ENCODE measurements at places on chromosomes 13 and 19.

DNA sequence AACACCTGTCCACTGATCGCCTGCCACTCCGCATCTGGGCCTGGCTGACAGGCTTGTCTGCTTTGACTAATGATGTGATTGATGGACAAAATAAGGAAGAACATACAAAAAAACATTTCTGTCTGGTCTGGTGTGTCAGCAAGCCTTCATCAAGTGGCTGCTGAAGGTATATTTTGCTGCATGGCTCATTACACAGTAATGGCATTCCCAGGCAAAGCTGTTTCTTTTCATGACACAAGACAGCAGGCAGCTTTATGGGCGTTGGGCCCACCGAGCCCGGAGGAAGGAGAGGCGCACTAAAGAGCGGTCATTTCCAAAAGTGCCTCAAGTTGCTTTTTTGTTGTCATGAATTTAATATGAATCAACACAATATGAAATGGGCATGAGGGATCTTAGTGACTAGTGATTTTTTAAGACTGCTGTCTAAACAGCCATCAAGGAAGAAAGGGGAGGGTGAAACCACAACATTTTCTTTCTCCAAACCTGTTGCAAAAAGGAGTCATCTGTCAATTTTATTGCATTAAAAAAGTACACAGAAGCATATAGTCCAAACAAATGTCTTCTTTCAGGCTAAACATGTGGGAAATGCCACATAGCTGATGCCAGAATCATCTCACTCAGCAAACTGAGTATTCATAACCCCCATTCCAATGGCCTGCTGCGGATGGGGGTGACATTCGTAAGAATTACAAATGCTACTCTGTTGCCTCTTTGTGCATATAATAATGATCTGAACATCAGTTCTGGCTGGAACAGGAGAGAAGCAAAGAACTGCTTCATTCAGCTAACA lies 476.6 kb downstream of the ZNF536 start:
- no peak for DNase-seq

DNA sequence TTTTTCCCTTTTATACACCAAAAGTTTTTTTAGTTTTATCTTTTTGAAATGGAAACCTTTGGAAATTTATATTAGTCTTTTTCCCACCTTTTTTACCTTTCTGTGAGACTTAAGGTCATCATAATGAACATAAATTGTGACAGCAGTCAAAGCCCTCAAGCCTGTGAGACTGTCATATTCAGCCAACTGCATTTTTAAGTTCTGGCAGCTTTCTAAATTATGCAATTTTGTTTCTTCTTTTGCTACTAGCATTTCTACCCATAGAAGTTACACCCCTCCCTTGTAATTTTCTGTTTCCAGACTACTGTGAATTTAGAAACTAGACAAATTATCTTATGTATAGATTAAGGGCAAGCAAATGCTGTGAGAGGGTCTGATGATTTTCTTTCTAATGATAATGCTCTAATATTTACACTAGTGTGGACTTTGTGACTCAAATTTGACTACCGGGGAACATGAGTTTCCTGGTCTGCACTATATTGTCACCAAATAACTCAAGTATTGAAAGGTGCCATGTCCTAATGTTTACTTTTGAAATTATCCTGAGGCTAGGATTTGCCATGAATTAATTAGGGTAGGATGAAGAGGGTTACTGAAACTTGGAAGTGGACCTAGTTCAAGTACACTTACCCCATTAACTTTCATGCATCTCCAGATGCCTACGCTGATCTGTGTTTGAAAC lies 43.7 kb downstream of the FRY start:
- DNase-seq, result no peak

DNA sequence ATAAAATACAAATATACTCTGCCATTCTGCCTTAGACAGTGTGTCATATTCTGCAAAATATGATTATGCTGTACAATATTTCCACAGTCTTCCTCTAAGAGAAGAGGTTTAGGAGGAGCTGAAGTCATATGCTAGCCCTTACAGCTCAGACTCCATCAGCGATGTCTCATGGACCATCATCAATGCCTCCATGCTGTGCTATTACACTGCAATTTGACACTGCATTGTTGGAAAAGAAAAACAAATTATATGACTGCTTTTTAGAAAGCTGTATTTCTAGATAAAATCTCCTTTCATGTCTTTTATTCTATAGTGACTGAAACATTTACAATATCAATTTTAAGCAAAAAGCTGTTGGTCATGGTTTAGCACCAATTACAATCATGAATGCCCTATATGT lies 1089.4 kb upstream of the MIR17HG start:
- no peak for DNase-seq

DNA sequence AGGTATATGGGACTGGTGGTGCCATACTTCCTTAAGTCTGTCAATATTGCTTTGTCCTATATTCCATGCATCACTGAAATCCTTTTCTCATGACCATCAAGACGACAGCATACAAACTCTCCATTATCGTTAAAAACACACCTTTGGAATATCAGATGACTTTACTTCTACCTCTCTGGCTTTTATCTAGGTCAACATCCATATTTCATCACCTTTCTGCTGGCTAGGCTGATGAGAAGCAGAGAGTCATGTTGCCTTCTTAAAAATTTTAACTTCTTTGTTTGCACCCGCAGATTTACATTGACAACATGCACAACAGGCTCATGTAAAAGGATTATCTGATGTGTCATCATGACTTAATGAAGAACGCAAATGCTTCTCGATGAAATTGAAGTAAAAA lies 771.4 kb downstream of the OLFM4 start:
- DNase-seq, result no peak

DNA sequence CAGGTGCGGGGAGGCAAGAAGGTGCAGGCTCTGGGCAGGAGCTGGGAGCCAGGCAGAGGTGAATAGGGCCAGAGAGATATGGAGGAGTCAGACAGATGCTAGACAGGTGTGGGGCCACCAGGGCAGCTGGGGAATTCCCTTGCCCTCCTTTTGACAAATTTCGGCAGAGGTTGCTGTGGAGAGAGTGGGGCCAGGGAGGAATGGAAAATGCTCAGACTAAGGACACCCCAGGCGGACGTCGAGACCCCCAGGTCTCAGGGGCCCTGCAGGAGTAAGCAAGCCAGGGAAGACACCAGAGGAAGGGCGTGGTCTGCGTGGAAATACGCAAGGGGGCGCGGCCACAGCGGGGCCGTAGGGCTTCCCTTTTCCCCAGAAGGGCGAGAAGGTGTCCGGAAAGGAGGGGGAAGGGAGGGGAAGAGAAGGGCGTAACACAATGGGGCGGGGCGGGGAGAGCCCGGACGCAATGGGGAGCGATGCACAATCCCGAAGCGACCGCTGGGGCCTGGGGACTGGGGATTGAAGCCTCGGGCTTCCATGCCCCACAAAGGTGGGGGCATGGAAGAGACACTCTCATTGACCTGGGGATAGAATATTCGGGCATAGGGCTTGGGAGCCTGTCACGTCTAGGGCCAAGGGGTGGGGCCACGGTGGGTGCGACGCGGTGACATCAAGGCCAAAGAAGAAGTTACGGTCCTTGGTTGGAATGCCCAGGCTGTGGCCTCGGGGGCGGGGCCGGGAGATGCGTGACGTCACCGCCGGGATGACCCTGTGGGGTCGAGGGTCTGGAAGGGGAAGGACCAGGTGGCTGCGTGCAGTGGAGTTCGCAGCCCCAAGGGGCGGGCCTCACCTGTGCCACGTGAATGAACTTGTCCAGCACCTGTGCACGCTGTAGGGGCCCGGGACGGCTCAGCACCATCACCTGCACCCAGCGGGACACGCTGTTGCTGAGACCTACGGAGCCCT lies 8.2 kb downstream of the RASGRP4 start:
- peak; percentile 74 for DNase-seq

- no peak for DNase-seq
Observed at GRCh38 chr19:55650602-55651230, 2.7 kb downstream of the CCDC106 start.

- no peak for DNase-seq
Observed at GRCh38 chr13:62583466-62583865, 1167.8 kb upstream of the PCDH20 start.

- DNase-seq, result no peak
Observed at GRCh38 chr13:114004420-114005205, 30.7 kb upstream of the C13orf46 start.

DNA sequence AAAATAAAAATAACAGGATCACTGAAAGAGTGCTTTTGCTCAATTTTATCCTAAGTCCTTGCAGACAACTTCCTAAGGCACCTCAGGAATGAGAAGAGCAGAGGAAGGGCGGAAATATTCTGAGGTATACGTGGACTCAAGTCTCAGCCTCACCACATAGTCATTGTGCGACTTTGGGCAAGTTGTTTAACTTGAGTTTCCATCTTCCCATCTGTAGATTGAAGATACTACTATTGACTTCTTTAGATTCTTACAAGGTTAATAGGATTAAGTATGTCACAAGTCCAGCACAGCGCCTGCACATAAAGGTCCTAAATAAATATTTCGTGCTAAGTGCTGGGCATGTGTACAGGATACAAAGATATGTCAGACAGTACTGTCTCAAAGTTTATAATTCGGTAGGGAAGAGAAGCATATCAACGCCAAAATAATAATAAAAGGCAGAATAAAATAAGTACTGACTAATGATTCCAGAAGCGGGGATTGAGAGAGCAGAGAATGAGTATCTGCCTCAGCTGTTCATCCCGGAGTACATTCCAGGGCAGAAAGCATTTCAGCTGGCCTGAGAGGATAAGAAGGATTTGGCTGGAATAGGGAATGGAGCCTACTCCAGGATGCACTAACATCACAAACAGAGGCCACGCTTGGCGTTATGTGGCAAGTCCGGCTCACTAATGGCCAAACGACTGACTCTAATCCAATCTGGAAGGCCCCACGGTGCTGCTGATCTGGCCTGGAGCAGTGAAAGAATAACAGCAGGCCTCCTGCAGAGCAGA lies 139.7 kb downstream of the FLT1 start:
- no peak for DNase-seq

DNA sequence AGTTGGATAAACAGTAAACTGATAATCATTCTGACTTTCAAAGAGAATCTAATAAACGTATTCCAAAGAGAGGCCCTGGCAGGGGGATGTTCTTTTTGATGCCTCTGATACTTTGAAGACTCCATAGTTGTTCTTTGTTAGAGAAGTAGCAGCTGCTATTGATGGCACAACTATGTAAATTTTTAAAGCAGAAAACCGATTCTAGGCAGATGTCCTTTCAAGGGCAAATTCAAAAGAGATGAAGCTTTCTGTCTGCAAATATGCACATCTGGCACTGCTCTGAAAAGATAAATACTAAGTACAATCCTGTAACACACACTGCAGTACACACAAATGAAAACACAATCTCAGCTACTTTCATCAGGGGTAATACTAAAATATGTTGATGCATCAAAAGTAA lies 250.1 kb downstream of the VWA8 start:
- no peak for DNase-seq

GRCh38 chr19:39923862-39924261 lies 10.6 kb downstream of the FCGBP start:
- no peak for DNase-seq

- DNase-seq, result no peak
Observed at GRCh38 chr19:47021536-47022139, 2.0 kb downstream of the NPAS1 start.

GRCh38 chr13:78121459-78122348 lies 203.1 kb upstream of the EDNRB start:
- peak; percentile 76 for DNase-seq

GRCh38 chr19:41441321-41441945 lies 1.5 kb upstream of the ERICH4 start:
- no peak for DNase-seq

DNA sequence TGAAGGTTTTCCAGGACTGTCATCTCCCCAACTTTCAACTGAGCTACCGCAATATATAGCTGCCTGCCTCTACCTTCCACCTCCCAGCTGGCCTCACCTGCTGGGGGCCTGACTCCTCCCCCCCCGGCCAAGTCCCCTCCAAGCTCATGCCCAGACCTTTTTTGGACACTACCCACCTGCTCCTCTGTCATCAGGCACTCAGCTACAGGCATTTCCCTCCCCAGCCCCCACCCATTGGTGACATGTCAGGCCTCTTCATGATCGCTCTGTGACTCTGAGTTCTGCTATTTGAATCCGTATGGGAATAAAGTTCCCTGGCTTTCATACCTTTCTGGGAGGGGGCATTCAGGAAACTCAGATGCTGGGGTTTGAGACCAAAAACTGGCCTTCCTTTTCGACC lies 1.8 kb downstream of the PRKACA start:
- DNase-seq, result no peak

GRCh38 chr19:5827891-5828660 lies 11.4 kb downstream of the FUT6 start:
- DNase-seq, result peak; percentile 72

GRCh38 chr13:109756778-109757177 lies 29.6 kb downstream of the IRS2 start:
- DNase-seq, result no peak

- no peak for DNase-seq
Observed at GRCh38 chr19:8338835-8339234, 4.2 kb downstream of the KANK3 start.

DNA sequence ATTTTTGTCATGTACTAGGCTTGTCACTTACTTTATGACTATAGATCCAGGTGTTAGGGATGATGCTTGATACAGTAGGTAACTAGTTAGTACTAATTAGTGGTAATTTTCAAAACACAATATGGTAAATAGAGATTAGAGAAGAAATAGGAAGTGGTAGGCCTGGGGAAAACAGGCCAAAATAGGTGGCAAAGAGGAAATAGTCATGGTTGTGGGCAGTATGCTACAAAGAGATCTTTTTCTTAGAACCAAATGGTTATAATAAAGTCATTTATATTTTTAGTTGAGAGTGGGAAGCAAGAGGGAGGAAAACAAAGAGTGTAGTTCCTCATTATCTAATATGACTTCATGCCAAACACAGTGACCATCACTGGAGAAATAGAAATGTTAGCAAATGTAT lies 9.1 kb upstream of the VWA8 start:
- no peak for DNase-seq

DNA sequence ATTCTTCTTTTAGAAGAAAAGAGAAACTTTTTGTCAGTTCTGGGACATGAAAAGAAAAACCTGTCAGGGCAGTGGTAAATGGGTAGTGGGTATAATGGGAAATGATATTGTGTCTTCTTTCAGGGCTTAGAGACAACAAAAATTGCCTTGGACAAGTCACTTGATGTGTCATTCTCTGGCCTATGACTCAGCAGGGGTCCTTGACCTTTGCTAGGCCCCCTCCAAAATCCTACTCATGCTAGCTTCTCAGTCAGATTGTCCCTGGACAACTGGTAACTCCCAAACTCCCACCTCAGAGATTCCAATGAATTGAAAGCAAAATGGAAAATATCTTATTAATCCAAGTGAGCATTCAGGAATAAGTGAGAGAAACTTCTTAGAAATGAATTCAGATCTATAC lies 258.8 kb upstream of the SPRY2 start:
- no peak for DNase-seq

DNA sequence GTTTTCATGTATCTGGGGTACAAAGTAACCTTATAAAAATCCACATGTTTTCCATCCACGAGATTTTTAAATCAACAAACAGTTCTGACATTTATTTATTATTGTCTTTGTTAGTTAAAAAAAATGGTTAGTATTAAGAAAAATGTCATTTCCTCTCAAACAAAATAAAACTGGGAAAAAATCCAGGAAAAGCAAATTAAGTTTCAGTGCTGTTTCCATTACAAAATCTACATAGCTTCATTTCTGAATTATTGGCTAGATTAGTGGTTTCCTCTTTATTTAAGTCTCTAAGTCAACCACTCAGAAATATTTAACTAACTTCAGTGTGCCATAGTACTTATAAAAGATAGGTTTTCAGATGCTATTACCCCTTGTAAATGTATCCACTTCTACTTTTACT lies 49.1 kb downstream of the MZT1 start:
- no peak for DNase-seq

- DNase-seq, result no peak
Observed at GRCh38 chr19:33865306-33865705, 68.6 kb downstream of the KCTD15 start.

GRCh38 chr13:105291987-105292386 lies 1243.5 kb downstream of the EFNB2 start:
- peak; percentile 49 for DNase-seq

Data from Kasumi-1 (cell line).